ENCODE measurements at places on chromosomes 2 and 18.
A peak's percentile ranks its signal among the peaks of the same experiment; 100 is the strongest.

- DNase-seq: no peak
Observed at GRCh38 chr18:36889321-36889720, 60.4 kb downstream of the KIAA1328 start.

- DNase-seq: no peak
Observed at GRCh38 chr2:36387258-36387916, 31.8 kb downstream of the CRIM1 start.

DNA sequence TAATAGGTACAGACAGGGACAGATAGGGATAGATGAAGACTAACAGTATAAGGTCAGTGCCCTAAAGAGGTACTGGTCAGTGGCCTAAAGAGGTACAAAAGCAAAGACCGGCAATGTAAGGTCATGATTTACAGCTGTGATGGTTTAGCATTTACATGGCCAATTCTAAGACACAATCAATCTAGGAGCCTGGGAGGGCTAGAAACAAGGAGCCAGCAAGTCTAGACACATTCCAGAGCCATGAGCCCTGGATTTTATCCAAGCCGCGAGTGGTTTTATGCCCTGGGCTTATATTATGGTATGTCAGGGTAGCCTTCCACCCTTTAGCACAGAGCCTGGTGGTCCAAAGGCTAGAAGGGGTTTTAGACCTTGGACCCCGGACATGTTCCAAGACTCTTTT is 124.2 kb downstream of the CBLN2 start:
- DNase-seq: no peak

DNA sequence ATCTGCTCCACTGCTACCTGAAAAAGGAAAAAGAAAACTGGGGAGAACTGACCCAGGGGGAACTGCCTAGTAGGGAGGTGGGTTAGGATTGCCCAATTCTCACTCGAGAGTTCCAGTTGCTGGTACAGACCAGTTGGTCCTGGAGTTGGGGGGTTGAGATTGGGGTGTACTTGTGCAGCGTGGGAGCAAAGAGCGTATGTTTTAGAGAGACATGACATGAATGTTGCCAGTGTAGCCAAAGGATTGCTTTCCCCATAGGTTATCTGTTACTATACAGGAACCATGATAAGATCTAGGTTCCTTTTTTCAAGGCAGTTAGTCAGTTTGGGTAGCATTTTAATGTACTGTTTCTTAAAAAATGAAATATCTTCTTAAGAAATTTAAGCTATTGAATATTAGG is 68.6 kb downstream of the APLF start:
- no peak for DNase-seq

DNA sequence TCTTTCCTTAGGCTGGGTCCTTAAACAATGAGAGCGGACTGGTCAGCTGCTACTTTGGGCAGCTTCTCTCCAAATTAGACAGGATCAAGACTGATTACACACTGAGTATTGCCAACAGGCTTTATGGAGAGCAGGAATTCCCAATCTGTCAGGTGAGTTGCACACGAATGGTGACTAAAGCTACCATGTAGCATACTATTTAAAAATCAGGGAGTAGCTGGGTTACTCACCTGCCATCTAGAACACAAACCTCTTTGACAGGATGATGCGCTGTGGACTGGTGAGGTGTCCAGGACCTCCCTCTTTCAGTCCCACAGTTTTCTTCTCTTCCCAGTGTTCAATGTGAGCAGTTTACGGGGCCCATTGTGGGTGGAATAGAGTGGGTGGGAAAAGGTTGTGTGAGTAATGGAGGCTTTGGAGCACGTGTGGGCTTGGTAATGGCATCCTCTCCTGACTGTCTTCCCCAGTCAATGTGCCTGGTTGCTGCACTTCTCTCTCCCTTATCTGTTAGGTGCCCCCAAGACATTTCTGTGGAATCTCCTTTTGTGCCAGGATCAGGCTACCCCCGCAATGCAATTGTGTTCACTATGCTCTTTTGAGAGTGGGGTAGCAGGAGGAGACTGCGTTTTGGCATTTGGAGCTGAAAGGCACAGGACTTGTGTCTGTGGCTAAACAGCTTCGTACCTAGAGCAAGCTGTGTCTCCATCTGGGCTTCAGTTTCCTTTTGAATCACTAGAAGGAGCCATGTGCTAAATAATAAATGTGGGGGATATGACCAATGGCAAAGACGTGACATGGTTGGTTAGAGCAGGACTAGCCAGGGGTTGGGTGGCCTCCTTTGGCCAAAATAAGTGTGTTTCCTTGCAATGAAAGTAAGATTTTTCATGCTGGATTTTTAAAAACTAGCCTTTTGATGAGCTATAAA is 17.7 kb downstream of the SERPINB12 start:
- no peak for DNase-seq

DNA sequence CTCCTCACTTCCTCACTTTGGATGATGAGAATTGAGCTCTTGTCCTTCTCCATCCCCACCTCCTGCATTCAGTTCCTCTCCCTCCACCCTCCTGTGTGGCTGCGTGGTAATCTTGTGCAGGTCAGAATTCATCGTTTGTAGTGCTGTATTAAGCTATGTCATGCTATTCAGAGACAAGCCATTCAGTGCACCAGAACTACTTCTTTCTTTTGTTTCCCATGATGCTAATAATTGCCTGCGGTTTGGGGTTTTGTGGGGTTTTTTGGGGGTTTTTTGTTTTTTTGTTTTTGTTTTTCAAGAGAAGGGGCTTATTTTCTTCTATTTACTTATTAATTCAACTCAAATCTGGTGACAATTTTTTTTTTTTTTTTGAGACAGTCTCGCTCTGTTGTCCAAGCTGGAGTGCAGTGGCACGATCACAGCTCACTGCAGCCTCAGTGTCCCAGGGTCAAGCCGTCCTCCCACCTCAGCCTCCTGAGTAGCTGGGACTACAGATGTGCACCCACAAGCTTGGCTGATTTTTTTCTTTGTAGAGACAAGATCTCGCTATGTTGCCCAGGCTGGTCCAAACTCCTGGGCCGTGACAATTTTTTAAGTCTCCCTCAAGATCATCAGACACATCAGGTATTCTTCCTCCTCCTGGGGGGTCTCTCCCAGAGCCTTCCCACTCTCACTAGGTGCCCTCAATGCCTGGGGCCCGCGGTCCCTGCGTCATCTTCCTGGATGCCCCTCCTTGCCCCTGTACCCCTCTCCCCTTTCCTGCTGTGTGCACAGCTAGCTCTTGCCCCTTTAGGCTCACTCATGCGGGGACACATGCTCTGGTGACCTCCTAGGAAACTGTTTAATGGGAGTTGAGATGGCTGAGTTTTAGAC is 37.8 kb downstream of the MAL start:
- DNase-seq: no peak

GRCh38 chr2:54347622-54348021 is 91.6 kb upstream of the TSPYL6 start:
- no peak for DNase-seq

GRCh38 chr2:23700627-23701026 is 226.3 kb downstream of the ATAD2B start:
- DNase-seq: no peak

DNA sequence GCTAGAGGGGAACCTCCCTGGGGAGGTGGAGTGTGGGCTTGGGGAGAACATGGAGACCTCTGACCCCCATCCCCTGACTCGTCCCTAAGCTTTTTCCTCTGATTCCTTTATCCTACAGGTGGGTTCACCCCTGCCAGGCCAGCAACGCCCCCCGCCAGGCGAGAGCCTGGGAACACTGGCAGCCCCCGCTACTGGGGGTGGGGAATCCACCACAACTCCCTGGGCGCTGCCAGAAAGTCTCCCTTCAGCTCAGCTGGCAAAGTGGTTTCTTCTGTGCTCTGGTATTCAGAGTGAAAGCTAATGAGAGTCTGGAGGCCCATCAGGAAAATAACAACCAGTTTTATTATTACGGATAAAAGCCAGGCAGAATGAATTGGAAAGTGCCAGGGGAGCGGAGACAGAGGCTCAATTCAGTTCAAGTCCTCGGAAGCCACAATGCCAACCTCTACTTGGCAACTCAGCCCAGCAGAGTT is 2.8 kb downstream of the DIPK1C start:
- DNase-seq: no peak

DNA sequence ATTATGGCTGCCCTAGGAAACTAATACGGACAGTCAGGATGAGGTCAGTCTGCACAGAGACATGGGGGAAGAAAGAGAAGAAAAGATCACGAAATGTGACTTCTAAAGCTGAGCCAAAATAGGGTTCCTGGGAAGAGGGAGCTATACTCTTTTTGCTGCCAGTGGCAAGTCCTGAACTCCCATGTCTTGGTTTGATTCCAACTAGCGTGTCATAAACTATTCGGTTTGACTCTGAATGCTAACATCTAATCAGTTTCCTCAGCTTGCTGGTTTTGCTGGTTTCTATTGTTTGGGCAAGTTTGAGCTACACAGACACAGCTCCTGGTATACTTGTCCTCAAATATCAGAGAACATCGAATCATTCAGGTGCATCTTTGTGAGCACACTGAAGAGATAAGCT is 80.5 kb upstream of the CYP1B1 start:
- no peak for DNase-seq

DNA sequence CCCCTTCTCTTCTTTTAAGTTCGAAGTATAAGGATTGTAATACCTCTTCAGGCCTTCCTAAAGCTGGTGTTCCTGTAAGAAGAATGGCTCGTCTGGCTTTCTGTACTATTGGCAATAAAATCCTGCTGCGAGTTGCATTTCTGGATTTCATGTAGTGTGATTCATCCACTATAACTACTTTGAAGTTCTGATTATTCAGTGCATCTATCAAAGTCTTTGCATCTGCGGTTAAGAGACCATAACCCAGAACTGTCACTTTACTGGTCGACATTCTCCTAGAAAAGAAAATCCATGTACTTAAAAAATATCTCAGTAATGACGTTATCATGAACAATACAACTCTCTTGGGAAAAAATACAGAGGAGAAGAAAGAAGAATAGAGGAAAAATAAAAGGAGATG is 181.1 kb downstream of the ZRANB3 start:
- DNase-seq: no peak

- DNase-seq: no peak
Observed at GRCh38 chr2:199405241-199405640, 52.5 kb downstream of the SATB2 start.

DNA sequence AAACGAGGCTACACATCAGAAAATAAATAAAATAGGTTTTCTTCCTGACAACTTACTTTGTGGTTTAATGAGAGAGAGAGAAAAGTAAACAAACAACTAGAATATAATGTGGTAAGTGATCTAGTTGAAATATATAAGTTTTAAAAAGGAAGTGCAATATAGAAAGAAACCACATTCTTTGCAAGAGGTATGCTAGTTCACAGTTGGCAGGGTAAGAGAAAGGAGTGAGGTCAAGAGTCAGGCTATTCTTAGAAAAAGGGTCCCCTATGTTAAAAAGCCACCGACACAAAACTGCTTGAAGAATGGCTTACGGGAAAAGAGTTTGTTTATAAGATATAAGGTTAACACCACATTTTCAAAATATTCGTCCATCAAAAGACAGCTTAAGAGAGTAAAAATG is 462.1 kb downstream of the ERBB4 start:
- DNase-seq: no peak

GRCh38 chr2:193326296-193326695 is 1131.6 kb upstream of the TMEFF2 start:
- DNase-seq: no peak

- no peak for DNase-seq
Observed at GRCh38 chr2:186949726-186950256, 100.8 kb upstream of the ZSWIM2 start.

- no peak for DNase-seq
Observed at GRCh38 chr2:239460780-239461179, 60.0 kb upstream of the HDAC4 start.

DNA sequence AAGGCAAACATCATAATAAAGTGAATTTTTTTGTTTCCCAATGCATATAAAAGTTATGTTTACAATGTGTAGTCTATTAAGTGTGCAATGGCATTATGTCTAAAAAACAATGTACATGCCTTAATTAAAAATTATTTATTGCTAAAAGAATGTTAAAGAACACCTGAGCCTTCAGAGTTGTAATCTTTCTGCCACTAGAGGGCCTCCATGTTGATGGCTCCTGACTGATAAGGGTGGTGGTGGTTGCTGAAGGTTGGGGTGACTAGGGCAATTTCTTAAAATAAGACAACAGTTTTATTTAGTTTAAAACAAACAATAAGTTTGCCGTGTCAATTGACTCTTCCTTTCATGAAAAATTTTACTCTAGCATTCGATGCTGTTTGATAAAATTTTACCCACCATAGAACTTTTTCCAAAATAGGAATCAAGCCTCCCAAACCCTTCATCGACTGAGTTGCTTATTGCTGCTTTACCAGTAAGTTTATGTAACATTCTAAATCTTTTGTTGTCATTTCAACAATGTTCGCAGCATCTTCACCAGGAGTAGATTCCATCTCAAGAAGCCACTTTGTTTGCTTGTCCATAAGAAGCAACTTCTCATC is 32.3 kb downstream of the MAP3K2 start:
- no peak for DNase-seq

- DNase-seq: no peak
Observed at GRCh38 chr2:75710220-75710576, 517 bp downstream of the GCFC2 start.

DNA sequence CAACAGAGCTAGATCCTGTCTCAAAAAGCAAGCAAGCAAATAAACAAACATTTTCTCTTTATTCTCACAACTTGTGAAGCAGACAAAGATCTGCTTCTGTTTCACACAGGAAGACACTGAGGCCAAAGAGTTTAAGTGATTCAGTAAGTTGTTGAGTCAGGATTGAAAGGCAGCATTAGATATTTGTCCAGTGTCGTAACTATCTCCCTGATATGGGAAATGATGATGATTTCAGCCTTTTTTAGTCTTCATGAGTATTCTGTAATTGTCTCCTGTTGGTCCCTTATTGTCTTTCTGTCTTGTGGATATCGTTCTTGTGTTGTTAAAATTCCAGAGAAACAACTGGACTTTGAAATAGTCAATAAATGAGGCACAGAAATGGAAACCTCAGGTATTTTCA is 59.6 kb downstream of the GATA6 start:
- DNase-seq: no peak

DNA sequence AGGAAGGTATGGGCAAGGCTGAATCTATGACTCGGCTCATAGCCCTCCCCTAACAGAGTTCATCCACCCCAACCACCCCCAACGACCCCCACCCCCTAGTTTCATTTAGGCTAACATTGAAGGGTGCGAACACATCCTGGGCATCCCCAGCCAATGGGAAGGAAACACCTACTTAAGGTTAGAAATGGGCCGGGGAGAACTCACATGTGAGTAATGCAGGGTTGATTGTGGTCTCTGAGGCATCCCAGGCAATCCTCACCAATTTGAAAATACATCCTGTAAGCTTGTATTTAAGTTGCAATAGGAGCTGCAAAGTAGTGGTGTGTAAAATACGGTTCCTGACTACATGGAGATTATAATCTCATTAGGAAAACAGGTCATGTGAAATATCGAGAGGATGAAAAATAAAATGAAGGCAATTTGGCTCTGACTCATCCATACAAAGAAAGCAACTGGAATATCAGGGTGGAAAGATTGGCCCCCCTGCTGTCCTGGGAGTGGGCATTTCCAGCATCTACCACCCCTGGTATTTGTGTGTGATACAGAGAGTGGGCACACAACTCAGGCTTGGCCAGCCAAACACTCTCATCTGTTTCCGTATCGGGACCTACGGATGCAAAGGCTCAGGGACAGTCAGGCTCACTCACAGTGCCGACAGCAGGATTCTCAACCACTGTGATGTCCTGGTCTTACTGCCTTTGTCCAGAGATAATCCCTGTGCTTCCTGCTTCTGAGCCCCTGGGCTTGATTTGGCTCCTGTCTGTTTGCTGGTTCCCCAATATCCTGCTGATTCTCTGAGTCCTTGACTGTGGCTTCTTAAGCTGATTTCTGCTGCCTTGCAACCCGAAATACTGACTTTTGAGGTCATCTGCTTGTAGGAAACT is 90.0 kb upstream of the NCKAP5 start:
- DNase-seq: no peak

- DNase-seq: peak; percentile 12
Observed at GRCh38 chr2:73156539-73157124, 43.9 kb upstream of the RAB11FIP5 start.
